ENCODE measurements at places on chromosomes 1 and 21. TPM values are rescaled to one million over a fixed set of nuclear protein-coding genes. Genes with fewer than 3 reads are reported as not detected.

CCT8 gene
- total RNA-seq, result 401 TPM

APH1A gene
- total RNA-seq, result 140 TPM

ADORA3 gene
- total RNA-seq, result 0.39 TPM

OR10J5 gene
- total RNA-seq, result not detected

IL23R gene
- 1.7 TPM for total RNA-seq

PDC gene
- not detected for total RNA-seq

XKR8 gene
- total RNA-seq, result 8.9 TPM

SH3BGR gene
- total RNA-seq, result 4.5 TPM

SMCP gene
- total RNA-seq, result not detected

SLC5A9 gene
- not detected for total RNA-seq

WDR64 gene
- total RNA-seq, result not detected

PTPRU gene
- total RNA-seq, result 0.13 TPM
